Left cardiac atrium (tissue), 4 donors: ENCODE measurements at places on chromosomes 2 and 18.

DNA sequence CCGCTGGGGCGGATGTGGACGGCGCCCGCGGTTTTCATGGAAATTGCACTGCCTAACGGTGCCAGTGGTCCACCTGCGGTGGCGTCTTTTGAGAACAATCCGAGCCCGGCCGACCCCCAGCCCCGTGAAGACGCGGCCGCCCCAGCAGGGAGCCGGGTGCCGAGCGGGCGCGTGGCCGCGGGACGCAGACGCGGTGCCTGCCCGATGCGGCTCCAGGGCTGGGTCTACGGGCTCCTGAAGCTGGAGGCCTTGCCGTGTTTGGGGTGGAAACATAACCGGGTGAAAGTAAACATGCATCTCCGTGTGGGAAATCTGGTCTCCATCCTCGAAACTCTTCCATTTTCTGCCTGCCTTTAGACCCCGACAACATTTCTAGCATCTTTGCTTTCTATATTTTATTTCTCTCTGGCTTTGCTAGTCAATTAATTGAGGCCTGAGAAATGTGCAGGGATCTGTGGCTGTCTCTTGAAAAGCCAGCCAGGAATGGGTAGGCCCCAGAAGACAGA lies 572 bp downstream of the INPP4A start:
- DNase-seq: no peak

DNA sequence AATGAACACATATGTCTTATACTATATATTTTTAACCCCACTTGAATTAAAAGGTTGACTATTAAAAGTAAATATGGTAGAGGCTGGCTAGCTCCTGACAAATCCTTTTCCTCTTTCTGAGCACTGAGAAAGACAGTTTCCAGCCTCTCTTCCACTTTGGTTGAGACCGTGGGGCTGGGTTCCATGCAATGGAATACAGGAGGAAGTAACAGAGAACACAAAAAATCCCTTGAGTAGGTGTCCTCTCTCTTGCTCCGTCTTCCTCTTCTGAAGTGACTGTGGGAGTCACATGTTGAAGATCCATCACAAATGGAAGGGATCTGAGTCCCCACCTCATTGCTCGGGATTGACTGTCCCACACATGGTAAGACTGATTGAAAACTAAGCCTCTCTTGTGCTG lies 36.6 kb upstream of the SIGLEC15 start:
- DNase-seq: no peak

DNA sequence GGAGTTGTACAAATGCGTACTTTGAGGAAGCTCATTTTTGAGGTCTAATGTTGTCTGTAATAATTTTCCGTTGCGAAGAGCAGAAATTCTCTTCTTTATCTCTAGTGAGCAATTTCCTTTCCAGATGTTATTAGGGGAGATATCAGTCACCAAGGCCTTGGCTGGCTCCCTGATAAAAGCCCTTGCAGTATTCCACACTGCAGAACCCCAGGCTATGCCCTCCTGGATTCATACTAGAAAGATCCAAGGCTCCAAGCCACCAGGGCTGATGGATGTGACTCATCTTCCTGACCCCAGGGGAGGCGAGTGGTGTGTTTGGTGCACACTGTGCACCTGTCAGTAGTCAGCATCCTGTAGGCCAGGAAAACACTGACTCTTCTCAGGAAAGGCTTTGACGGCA lies 34.7 kb downstream of the INO80C start:
- DNase-seq: peak; percentile 62

- DNase-seq: no peak
Measured at GRCh38 chr2:157880927-157881326, 4.8 kb upstream of the ACVR1 start.

DNA sequence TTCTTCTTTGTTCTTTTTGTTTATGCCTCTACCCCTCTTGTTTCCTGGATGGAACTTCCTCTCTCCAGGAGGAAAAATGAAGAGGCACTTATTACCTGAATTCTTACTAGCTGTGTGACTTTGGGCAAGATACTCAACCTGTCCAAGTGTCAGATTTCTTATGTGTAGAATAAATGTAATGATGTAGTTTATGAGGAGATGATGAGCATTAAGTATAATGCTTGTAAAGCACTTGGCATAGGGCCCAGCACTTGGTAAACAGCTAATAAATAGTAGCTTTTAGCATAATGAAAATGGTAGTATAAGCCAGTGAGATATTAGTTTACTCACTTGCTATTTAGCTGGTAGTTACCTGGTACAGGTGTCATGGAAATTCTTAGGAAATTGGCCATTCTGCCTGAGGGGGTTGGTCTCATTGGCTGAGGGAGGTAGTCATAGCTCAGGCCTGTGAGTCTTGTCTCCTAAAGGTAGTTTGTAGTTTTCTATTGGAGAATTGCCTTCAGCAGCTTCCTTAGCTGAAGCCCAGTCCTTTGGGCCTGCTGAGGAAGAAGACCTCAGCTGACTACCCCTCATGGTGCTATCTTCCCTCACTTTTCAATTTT lies 133.4 kb upstream of the NABP1 start:
- DNase-seq: no peak

DNA sequence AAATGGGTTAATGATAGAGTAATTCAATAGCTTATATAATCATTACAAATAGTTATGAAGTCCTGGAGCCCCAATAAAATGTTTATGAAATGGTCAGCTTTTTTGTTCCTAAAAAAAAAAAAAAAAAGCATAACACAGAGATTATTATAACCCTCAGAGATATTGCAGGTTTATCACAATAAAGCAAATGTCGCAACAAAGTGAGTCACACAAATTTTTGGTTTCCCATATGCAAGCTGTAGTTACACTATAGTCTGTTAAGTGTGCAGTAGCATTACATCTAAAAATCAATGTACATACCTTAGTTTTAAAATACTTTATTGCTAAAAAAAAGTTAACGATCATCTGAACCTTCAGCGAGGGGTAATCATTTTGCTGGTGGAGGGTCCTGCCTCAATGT lies 20.0 kb downstream of the WDFY1 start:
- DNase-seq: no peak

DNA sequence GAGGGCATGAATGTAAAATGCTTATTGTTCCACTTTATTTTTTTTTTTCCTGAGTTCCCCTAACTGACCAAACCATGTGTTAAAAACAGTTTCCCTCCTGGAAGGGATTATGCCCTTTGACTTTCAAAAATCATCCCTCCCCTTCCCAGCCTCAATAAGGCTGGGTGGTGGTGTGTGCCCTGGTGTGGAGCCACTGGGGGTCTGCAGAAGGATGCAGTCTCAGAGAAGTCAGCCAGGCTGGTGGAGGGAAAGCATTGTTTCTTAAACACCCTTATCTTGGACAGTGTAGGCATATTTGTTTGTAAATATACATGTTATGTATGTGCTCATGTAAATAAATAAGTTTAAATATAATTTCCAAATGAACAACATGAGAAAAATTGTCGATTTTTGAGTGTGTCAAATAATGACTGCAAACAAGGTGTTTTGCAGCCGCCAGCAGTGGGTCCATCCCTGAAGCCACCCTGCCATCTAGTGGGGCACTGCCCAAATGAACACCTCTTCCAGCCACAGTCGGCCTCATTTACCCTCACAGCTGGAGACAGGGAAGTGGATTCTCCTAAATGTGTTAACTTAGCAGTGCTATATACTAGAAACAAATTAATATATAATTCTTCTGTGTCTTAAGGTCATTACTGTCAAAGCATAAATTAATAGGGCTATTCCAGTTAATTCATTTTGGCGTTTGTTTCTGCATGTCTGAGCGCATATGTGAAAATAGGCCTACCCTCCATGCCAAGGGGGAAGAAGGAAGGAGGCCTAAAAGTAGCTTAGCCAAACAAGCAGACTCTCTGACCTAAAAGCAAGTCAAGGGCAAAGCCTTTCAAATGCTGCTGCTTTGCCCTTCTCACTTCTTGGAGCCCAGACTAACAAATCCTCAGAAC lies 209.6 kb upstream of the PIK3C3 start:
- peak; percentile 52 for DNase-seq

DNA sequence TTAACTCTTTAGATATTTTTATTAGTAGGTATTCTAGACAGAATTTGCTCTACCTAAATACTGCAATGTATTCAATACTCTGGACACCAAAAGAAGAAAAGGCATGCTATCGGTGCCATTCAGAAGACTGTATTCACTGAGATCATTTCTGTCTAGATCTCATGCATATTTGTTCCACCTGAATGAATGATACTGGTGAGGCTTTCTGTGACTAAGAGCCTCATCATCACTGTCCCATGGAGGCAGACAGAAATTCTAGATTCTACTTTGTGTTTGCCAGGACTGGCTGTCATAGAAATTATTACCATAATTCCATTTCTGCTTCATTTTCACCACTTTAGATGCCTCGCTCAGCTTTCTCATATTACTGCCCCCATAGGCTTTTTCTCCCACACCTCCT lies 340.7 kb downstream of the MBD2 start:
- no peak for DNase-seq
